ENCODE measurements at places on chromosomes 2 and 18. TPM values are rescaled to one million over a fixed set of nuclear protein-coding genes. Genes with fewer than 3 reads are reported as not detected.

The LRP2 gene
- polyA plus RNA-seq: not detected

The ABCG5 gene
- polyA plus RNA-seq: not detected

The ANKRD62 gene
- not detected for polyA plus RNA-seq

The PROKR1 gene
- not detected for polyA plus RNA-seq

The RAPGEF4 gene
- polyA plus RNA-seq: not detected

Measured in naive B cell (primary cell).